ENCODE measurements at places on chromosomes 12 and 14. TPM values are rescaled to one million over a fixed set of nuclear protein-coding genes. Genes with fewer than 3 reads are reported as not detected.
A peak's percentile ranks its signal among the peaks of the same experiment; 100 is the strongest.

The LTA4H gene
- total RNA-seq: 44.0 TPM

- no peaks in the 10 kb centered on the region for H3K36me3 ChIP-seq
- H3K4me3 ChIP-seq: no peak overlapping the region
- H3K27ac ChIP-seq: no peak overlapping the region
- no peaks in the 10 kb centered on the region for H3K4me1 ChIP-seq
- DNase-seq: no peak
- no peaks in the 10 kb centered on the region for H3K27me3 ChIP-seq
Observed at GRCh38 chr12:31536672-31537071, 54.3 kb downstream of the DENND5B start.

DNA sequence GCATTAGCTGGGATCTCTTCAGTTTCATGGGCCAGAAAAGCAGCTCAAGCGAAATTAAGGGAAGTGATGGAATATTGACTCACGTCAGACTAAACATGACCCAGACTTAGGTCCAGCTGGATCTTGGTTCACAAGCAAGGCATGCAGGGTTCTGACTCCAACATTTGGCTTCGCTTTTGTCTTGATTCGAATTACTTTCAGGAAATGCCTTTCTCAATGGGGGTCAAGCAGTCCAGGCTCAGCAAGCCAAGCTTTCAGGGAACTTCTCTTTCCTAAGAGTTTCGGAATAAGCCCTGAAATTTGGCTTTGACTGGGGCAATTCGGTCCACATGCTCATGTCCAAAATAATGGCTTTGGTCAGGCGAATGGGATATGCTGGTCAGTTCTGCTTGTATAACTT lies 678.7 kb upstream of the TMEM132C start:
- DNase-seq: no peak
- H3K4me3 ChIP-seq: no peak overlapping the region
- H3K36me3 ChIP-seq: no peaks in the 10 kb centered on the region
- no peaks in the 10 kb centered on the region for H3K4me1 ChIP-seq
- no peak overlapping the region for H3K27ac ChIP-seq
- H3K27me3 ChIP-seq: no peaks in the 10 kb centered on the region

DNA sequence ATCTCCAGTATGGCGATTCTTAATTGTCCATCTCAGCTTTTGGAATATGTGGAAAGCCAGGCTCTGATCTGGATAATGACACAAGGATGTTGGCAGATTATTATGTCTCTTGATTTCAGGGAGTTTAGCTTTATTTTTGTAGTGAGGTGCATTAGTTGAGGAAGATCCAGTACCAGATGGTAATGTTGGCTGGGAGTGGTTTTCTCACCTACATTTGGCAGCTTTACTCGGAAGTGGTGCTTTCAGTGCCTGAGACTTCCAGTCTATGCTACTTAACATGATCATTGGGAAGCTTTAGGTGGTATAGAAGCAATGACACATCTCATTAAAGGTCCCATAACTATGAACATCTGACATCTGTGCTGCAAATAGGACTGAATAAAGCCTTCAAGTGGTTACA lies 7.5 kb downstream of the SLC15A5 start:
- no peaks in the 10 kb centered on the region for H3K27me3 ChIP-seq
- H3K4me3 ChIP-seq: no peak overlapping the region
- no peak overlapping the region for H3K27ac ChIP-seq
- no peak for DNase-seq
- H3K4me1 ChIP-seq: no peaks in the 10 kb centered on the region

The CCDC175 gene
- total RNA-seq: not detected

DNA sequence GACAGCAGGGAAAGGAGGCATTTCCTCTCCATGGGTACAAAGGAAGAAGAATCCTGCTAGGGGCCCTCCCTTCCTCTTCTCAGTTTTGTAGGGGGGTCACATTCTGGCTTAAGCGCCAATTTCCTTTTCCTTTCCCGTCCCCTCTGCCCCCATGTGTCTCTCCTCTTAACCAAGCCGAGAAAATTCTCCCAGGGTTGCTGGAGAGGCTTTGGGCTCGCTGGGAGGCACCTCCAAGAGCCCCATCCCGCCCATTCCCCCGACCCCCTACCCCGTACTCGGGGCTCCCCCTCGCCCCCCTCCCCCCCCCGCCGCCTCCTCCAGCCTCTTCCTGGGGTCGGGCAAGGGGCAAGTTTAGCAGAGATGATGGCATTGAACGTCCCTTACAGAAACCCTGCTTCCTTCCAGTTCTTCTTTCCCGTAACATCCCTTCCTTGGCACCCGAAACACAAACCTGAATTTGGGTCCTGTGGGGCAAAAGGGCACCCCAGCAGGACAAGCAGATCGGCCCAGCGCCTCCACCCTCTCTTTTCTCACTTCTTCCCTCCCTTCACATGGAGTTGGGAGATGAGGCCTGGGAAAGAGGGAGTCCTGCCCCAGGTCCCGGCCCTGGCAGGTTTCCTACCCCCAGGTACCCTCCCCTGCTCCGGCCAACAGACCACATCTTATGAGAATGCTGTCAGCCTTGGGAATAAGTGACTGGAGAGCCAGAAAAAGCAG lies 13.7 kb downstream of the PLEKHG6 start:
- H3K4me3 ChIP-seq: peak overlapping the region; percentile 12
- H3K27me3 ChIP-seq: no peaks in the 10 kb centered on the region
- H3K4me1 ChIP-seq: peaks cover 40% of the 10 kb centered on the region
- H3K36me3 ChIP-seq: peaks cover 22% of the 10 kb centered on the region
- peak overlapping the region; percentile 12 for H3K27ac ChIP-seq

- no peaks in the 10 kb centered on the region for H3K36me3 ChIP-seq
- H3K27me3 ChIP-seq: no peaks in the 10 kb centered on the region
- peaks cover 11% of the 10 kb centered on the region for H3K4me1 ChIP-seq
- peak; percentile 7 for DNase-seq
- H3K27ac ChIP-seq: no peak overlapping the region
Observed at GRCh38 chr14:31265701-31266398, 58.3 kb upstream of the HECTD1 start.

GRCh38 chr12:78128211-78128610 lies 297.5 kb downstream of the NAV3 start:
- H3K4me1 ChIP-seq: no peaks in the 10 kb centered on the region
- H3K27me3 ChIP-seq: no peaks in the 10 kb centered on the region
- DNase-seq: no peak
- H3K4me3 ChIP-seq: no peak overlapping the region
- no peak overlapping the region for H3K27ac ChIP-seq

- peaks cover 37% of the 10 kb centered on the region for H3K4me1 ChIP-seq
- no peak for DNase-seq
- H3K4me3 ChIP-seq: peak overlapping the region; percentile 78
- H3K36me3 ChIP-seq: peaks cover 25% of the 10 kb centered on the region
- no peaks in the 10 kb centered on the region for H3K27me3 ChIP-seq
Observed at GRCh38 chr14:67815573-67816225, 691 bp downstream of the ZFYVE26 start.

The KDM2B gene
- 62.6 TPM for total RNA-seq

GRCh38 chr12:121038861-121039668 lies at the start of gene OASL:
TSS of gene OASL (minus strand) at chr12:121039246. CDS start at chr12:121038971, 275 bp downstream.
- peaks cover 58% of the 10 kb centered on the region for H3K4me1 ChIP-seq
- H3K27me3 ChIP-seq: no peaks in the 10 kb centered on the region
- peak within 1 kb of the TSS; percentile 87 for H3K4me3 ChIP-seq
- H3K36me3 ChIP-seq: no peaks in the 10 kb centered on the region

DNA sequence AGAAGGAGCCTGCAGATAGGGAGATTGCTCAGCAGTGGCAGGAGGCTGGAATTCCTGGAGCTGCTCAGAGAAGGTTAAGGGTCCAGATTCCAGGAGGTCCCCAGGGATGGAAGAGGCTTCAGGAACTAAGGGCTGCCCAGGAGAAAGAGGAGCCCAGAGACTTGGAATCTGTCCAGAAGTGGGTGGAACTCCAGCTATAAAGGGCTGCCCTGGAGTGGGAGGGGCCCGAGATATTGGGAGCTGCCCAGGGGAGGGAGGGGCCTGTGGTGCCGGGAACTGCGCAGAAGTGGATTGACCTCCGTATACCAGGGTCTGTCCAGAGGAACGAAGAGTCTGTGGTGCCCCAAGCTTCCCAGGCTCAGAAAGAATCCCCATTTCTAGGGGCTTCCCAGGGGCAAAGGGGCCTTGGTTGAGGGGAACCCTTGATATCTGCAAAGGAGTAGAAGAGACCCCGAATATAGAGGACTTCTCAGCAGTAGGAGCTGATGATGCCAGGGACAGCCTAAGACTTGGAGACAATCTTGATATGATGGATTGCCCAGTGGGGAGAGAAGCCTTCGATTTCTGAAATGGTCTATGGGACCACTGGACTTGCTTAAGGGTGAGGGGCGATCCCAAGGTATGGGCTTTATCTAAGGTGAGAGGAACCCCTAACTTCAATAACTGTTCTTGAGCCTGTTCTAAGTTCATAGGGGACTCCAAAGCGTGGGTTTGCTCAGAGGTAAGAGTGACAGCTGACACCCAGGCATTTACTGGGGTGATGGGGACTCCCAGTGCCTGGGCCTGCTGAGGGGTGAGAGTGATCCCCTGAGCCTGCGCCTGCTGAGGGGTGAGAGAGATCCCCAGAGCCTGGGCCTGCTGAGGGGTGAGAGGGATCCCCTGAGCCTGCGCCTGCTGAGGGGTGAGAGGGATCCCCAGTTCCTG lies 45.0 kb downstream of the FAM186A start:
- peaks cover 9% of the 10 kb centered on the region for H3K4me1 ChIP-seq
- no peaks in the 10 kb centered on the region for H3K36me3 ChIP-seq
- no peaks in the 10 kb centered on the region for H3K27me3 ChIP-seq

- H3K4me3 ChIP-seq: no peak overlapping the region
- no peak for DNase-seq
- H3K27me3 ChIP-seq: no peaks in the 10 kb centered on the region
- H3K36me3 ChIP-seq: no peaks in the 10 kb centered on the region
Observed at GRCh38 chr14:41295734-41296133, 310.9 kb upstream of the LRFN5 start.

The PRORP gene
- total RNA-seq: 32.0 TPM

The INHBE gene
- total RNA-seq: not detected

- peaks cover 33% of the 10 kb centered on the region for H3K36me3 ChIP-seq
- no peaks in the 10 kb centered on the region for H3K27me3 ChIP-seq
- H3K4me1 ChIP-seq: peaks cover 38% of the 10 kb centered on the region
- H3K27ac ChIP-seq: no peak overlapping the region
Observed at GRCh38 chr12:121576851-121577391, 3.9 kb downstream of the KDM2B start.

DNA sequence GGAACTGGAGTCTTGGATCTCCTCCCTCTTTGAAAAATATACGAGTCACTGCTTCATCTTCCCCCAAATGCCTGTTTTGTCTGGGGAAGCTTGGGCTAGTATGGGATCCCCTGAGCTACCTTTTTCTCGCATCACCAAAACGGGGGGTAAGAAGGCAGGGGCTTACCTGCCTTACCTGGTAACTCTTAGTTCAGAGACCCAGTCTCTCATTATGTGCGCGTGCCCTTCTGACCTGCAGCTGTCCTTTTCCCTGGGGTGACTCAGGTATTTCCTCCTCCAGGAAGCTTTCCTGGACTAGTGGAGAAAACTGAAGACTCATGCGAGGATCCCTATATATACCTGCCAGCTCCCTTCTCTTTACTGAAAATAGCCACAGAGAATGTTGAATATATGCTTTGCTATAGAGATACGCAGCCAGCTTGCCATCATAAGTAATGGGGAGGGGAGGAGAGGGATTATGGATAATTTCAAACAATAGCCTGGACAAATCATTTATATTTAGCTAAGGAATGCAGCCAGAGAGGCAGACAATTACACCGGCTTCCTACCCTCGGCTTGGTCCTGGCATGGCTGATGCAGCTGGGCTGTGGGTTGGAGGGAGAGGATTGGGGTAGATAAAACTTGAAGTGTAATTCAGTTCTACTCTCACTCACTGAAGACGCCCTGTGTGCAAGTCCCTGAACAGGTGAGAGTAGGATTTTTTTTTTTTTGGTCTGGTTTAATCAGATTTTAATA lies 1.1 kb downstream of the TSPAN9 start:
- peaks cover 3% of the 10 kb centered on the region for H3K27me3 ChIP-seq
- no peak for DNase-seq
- no peak overlapping the region for H3K27ac ChIP-seq
- no peaks in the 10 kb centered on the region for H3K36me3 ChIP-seq

DNA sequence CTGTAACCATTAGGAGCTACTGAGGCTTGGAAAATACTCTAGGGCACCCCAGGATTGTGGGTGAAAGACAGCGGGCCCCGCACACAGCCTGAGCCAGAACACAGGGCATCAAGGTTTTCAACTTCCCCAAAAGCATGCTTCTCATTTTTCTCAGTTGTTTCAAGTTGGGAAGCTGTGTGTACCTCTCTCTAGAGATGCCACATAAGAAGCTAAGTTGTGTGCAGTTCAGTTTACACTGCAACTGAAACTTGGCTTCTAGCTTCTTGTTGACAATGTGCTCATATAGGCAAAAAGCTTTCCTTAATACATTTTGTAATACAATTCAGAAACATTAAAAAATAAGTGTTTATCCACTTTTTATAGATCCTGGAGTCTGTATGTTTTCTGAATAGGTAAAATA lies 88.1 kb upstream of the PTPRR start:
- no peak for DNase-seq
- no peaks in the 10 kb centered on the region for H3K27me3 ChIP-seq
- no peak overlapping the region for H3K27ac ChIP-seq
- H3K4me3 ChIP-seq: no peak overlapping the region
- no peaks in the 10 kb centered on the region for H3K4me1 ChIP-seq

DNA sequence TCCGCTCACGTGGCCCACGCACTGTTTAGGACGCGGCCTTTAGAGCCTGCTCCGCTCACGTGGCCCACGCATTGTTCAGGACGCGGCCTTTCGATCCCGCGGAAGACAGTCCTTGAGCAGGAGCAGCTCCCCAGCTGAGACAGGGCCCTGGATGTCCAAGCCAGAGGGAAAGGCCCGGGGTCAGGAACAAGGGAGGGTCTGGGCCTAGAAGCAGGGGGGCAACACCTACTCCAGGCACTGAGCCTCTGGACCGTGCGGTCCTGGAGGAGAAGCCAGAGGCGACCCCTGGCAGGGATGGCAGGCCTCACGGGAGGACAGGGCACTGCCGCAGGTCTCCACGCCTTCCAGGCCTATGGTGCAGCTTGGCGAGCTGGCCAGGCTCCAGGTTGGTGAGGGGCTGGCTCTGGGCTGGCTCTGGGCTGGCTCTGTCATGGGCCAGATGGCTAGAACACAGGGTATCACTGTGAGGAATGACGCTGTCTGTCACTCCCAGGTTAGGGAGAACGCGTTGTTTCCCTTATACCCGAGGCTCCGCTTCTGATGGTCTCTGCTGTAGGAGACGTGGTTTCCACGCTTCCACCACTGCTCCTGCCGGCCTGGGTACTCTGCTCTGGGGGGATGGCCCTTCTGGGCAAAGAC lies 341.7 kb downstream of the TMEM121 start:
- no peak overlapping the region for H3K4me3 ChIP-seq
- no peak for DNase-seq
- H3K27me3 ChIP-seq: peaks cover 3% of the 10 kb centered on the region

The ADCY6 gene
- total RNA-seq: not detected

The GEMIN2 gene
- total RNA-seq: 16.1 TPM

DNA sequence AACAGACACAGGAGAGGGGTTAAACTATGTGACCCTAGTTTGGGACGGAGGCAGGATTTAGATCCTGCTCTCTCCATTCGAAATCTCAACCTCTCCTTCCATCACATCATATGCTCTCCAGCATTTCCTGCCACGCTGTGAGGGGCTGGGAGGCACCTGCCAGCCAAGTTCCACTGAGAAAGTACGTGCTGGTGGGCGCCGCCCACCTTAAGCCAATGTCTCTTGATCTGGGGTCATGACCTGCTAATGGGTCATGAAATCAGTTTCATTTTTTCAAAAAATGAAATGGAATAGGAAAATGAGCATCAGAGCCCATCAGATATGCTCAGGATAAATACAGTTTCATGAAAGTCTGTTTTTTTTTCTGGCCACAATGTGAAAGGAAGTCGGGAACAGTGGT lies 7.2 kb downstream of the MCRS1 start:
- no peak for DNase-seq
- peaks cover 24% of the 10 kb centered on the region for H3K4me1 ChIP-seq
- H3K36me3 ChIP-seq: peaks cover 83% of the 10 kb centered on the region
- H3K4me3 ChIP-seq: no peak overlapping the region
- no peaks in the 10 kb centered on the region for H3K27me3 ChIP-seq
- no peak overlapping the region for H3K27ac ChIP-seq

The CLEC1B gene
- not detected for total RNA-seq

The KLRK1 gene
- 0.96 TPM for total RNA-seq

The CSRP2 gene
- not detected for total RNA-seq

The BIN2 gene
- 127 TPM for total RNA-seq
